ENCODE measurements at places on chromosomes 2 and 18. TPM values are rescaled to one million over a fixed set of nuclear protein-coding genes. Genes with fewer than 3 reads are reported as not detected.

DNA sequence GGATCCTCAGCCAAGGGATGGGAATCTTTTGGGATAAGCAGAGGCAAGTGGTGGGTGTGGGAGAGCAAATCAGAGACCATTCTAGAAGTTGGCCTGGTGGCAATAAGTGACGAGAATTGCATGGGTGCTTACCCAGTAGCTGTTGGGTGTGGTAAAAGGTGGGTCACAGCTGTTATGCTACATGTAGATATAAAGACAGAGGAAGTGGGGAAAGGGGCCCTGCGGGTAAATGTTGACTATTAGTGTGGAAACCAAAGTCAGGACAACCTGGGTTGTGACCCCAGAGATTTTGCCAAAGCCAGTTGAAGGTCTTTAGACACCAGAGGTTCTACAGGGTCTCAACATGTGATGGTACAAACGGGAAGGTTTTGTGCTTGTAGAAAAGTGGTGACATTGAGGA is 443.6 kb upstream of the HNRNPA3 start:
- no peak for DNase-seq

- DNase-seq, result no peak
These were observed 103.9 kb downstream of the MGAT5 start for GRCh38 chr2:134357814-134358213.

- DNase-seq, result no peak
These were observed 985.0 kb downstream of the DPP10 start for GRCh38 chr2:115427436-115427835.

Gene KCNG2
- total RNA-seq, result not detected

Gene SPOPL
- total RNA-seq, result 12.0 TPM

GRCh38 chr2:69061525-69061924 is 48.5 kb downstream of the ANTXR1 start:
- no peak for DNase-seq

DNA sequence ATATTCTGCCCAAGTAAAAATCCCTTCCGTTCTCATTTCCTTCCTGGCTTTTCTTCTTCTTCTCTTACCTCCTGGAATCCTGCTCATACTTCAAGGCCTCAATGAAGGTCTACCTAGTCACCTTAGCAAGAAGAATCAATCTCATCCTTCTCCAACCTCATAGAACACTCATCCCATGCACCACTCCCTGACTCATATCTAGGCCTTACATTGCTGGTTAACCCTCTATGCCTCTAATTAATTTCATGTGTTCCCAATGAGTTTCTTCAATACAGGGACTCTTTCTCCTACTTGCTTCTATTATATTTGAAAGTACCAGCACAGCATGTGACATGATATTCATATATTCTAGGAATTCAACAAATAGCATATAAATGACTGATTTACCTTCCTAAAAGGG is 63.0 kb downstream of the BCL11A start:
- no peak for DNase-seq

DNA sequence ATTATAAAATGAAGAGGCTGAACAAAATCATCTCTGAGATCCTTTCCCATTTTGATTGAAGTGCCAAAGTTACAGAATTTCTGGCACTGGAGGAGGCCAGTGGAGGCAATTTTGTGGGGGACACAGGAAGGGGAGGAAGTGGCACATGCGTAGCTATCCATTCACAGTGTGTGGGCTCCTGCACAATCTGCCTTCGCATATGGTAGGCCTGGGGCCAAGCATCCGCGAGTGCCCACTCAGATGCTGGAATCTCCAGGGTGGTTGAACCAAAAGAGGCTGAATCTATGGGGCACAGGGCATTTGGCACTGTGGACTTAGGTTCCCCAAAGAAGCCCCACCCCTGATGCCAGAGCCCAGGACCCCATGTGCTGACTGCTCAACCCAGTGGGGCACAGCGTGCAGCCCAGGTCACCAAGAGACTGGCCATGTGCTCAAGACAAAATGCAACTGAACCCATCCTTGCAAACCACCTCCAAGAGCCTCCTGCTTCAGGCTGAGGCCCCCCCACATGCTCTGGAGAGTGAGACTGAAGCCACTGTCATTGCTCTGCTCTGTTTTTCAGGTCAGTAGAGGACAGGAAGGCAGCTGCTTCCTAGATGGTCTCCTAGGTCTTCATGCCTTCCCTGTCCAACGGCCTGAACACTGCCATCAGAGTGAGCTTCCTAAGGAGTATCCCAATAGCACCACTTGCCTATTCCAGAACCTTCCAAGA is 28.5 kb downstream of the ST8SIA5 start:
- no peak for DNase-seq

- no peak for DNase-seq
These were observed 14.0 kb upstream of the UBE2E3 start for GRCh38 chr2:180966378-180966777.
